ENCODE measurements at places on chromosomes 3 and 15. TPM values are rescaled to one million over a fixed set of nuclear protein-coding genes. Genes with fewer than 3 reads are reported as not detected.

The FOXB1 gene
- total RNA-seq = not detected

The TMEM266 gene
- total RNA-seq = not detected

DNA sequence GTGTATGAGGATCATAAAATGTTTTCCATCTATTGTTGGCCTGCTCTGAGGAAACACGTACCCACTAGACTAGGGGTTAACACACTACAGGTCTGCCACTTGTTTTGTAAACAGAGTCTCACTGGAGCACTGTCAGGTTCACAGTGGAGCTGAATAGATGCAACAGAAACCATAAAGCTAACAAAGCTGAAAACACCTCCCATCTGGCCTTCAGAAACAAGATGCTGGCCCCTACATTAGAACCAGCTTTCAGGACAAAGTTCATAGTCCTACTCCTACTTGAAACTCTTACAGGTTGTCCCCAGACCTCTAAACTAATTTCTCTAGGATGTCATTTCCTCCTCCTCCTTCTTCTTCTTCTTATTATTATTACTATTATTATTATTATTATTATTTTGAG, 42.3 kb downstream of the SNX4 start:
- DNase-seq = no peak

GRCh38 chr3:31014317-31015040, 120.0 kb upstream of the GADL1 start:
- DNase-seq = no peak

- no peak for DNase-seq
Measured at GRCh38 chr3:188819939-188820338, 351.8 kb upstream of the TPRG1 start.

GRCh38 chr15:71748293-71748718, 62.0 kb upstream of the NR2E3 start:
- DNase-seq = no peak

The NDUFB4 gene
- 44.4 TPM for total RNA-seq

DNA sequence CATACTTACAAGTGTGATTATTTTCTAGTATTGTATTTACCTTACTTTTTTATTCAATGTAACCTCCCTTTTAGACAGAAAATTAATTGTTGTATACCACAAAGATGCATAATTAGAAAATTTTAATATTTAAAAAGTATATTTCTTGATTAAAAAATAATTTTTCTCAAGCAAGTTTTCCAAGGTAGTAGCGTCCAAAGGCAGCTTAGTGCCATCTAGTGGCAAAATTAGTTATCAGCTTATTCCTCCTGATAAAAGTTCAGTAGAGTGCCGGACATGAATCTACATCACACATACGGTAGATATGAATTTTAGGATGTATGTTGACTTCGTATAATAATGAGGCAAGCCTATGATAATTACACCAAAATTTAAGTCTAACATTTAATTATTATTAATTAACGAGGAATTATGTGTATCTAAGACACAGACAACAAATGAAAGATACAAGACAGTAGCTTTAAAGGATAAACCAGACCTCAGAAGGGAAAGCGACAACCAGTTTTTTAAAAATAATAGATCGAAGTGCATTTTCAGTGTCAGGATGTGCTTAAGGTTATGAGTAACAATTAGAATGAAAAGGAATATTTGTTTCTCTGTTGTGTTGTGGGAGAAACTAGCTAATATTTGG, 405.9 kb downstream of the ROBO1 start:
- no peak for DNase-seq

The CYP1A2 gene
- total RNA-seq = not detected

- DNase-seq = no peak
Measured at GRCh38 chr3:43872901-43873300, 182.2 kb downstream of the ABHD5 start.

The CNTN3 gene
- 1.8 TPM for total RNA-seq

DNA sequence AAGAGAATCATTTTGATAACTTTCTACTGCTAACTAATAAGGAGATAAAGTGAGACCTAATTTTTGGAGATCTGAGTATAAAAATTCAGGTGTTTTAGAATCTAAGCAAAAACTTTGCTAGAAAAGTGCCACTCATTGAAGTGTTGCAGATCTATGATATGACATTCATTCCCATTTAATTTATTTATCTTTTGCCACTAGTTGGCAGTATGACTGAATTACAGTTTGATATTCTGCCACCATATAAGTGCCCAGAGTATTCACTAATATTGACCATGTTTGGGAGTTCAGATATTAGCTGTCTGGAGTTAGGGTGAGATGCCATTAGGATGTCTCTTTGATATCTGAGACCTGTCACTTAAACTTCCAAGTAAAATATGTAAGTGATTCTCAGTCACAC, 251.3 kb upstream of the GBE1 start:
- DNase-seq = no peak

GRCh38 chr3:20837676-20838302, 651.8 kb upstream of the SGO1 start:
- no peak for DNase-seq

- no peak for DNase-seq
Measured at GRCh38 chr15:82647835-82648256, 683 bp upstream of the CPEB1 start.

The RTP3 gene
- total RNA-seq = not detected

The CD200R1 gene
- total RNA-seq = 0.22 TPM

Measured in tibial nerve (tissue), 4 donors.